Esophagus squamous epithelium (tissue), 5 donors: ENCODE measurements at places on chromosomes 4 and X.

- DNase-seq, result no peak
Observed at GRCh38 chr4:181261279-181261678, 981.9 kb upstream of the TENM3 start.

- DNase-seq, result no peak
Observed at GRCh38 chrX:107135049-107135964, 16.7 kb upstream of the RBM41 start.

- DNase-seq, result no peak
Observed at GRCh38 chr4:57093845-57094831, 16.0 kb downstream of the IGFBP7 start.

- no peak for DNase-seq
Observed at GRCh38 chrX:152428120-152428519, 23.0 kb downstream of the GABRA3 start.

- DNase-seq, result no peak
Observed at GRCh38 chr4:5712517-5712916, 1.5 kb downstream of the EVC start.

DNA sequence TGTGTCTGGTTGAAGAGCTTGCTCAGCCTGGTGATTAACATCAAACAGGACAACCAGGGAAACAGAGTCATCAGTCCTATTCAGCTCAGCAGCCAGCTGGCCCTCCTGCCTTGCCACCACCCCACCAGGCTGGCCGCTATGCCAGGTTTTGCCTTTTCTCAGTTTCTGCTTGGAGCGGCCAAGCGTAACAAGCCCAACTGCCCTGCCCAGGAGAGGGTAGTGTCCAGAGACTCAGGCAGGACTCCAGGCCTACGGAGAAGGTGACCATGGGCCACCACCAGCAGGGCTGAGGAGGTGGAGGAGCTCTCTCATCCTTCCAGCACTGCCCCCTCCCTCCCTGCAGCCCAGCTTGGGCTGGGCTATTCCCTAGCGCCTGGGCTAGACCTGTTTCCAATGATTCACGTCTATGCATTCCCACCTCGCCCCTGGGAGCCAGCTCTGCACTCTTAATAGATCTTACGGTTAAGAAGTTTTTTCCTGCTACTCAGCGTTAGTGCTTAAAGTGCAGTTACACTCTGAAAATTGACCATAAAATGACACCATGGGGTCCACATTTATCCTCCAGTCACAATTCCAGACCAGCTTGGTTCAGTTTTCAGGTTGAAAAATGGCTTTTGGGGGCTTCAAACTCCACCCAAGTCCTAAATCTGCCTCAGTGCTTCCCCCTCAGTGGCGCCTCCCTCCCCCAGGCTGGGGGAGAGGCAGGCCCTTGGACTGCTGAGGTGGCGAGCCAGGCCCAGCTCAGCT is 124.0 kb upstream of the PJA1 start:
- DNase-seq, result no peak

GRCh38 chr4:159137176-159137575 is 34.3 kb downstream of the RAPGEF2 start:
- DNase-seq, result no peak

- DNase-seq, result no peak
Observed at GRCh38 chrX:46820391-46821100, 16.3 kb upstream of the RP2 start.

DNA sequence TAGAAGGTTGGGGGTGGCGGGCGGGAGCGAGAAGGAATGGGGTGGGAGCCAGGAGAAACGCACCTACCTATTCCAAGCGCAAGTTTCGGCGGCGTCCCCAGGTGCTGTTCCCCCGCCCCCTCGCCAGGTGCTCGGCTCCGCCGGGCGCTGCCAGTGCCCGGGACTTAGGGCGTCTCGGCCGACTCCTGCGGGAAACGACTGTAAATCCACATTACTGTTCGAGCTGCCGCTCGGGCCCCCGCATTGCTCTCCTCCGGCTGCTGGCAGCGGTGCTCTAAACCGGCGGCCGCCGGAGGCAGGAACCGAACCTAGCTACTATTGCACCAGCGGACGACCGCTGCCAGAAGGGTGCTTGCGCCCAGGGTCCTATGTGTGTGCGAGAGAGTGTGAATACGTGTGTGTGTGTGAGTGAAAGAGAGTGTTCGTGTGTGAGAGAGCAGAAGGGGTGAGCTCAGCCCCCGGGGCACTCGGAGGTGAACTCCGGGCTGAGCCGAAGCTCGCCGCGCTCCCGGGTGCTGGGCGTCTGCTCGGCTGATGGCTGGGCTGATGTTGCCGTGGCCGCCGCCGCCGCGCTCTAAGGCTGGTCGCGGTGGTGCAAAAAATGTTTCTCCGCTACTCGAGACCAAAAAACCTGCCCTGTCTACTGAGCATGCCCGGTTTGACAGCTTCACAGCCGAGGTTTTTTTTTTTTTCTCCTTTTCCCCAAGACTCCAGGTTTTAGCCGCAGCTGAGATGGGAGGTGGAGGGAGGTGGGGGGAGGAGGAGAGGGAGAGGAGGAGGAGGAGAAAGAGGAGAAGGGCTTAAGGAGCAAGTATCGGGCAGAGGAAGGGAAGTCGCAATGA is 115.7 kb upstream of the TEX13C start:
- no peak for DNase-seq

GRCh38 chr4:165953181-165953580 is 80.1 kb downstream of the TLL1 start:
- DNase-seq, result no peak

DNA sequence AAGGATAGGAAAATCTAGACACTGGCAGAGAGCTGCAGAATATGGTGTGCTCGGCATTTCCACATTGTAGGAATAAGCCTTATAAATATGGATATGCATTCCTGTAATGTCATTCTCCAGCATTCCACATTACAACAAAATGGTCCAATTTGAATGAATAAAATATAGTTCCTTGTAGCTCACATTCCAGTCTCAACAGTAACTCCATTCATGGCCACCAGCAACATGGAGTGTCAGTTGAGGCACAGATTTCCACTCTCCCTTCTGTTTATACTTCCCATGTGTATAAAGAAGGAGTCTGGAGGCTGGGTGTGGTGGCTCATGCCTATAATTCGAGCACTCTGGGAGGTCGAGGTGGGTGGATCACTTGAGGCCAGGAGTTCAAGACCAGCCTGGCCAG is 84.5 kb downstream of the AASDH start:
- DNase-seq, result no peak

DNA sequence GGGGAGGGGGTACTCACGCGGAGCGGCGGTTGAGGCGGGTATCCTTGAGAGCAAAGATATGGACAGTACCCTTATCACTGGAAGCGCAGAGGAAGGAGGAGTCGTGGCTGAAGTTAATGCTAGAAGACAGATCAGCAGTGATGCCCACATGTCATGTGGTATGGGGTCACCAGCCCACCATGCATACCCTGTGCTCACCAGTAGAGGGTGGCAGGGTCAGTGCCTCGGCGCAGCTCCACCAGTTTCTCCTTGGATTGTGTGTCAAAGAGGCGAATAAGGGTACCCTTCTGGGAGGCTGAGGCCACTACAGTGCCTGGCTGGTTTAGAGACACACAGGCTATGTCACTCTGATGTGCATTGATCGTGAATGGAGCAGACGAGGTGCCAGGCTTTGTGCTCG is 1.5 kb upstream of the PRAF2 start:
- no peak for DNase-seq

DNA sequence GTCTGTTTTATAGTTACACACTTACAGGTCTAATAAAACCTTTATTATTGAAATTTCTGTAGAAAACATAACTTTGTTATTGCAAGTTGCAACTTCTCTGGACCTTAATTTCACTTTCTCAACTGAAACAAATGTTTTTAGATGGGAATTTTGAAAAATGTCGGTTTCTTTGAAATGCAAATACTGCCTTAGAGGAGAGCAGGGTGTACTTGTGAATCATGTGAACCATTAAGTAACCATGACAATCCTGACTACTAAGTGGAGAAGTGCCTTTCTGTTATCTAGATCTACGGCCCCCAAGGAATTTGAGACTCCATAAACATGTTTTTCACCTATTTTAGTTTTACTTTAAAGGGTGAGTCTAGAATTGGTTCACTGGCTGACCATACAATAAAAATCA is 8.5 kb upstream of the ARMCX2 start:
- no peak for DNase-seq

DNA sequence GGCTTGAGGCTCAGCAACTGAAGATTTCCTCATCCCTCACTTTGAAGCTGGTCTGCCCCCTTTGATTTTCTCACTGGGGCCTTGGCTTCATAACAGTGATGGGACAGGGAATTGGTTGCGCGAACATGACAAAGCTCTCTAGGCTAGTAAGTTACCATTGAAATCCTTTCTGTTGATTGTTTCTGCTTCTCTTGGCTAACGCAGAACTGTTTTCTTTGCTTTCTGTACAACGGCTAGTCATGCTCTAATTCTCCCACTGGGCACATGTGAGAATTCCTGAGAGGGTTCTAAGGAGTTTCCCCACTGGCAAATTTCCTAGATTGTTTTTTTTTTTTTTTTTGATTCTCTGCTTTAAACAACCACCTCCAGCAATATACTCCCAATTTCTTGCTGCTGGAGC is 738.6 kb downstream of the PCDH7 start:
- no peak for DNase-seq

DNA sequence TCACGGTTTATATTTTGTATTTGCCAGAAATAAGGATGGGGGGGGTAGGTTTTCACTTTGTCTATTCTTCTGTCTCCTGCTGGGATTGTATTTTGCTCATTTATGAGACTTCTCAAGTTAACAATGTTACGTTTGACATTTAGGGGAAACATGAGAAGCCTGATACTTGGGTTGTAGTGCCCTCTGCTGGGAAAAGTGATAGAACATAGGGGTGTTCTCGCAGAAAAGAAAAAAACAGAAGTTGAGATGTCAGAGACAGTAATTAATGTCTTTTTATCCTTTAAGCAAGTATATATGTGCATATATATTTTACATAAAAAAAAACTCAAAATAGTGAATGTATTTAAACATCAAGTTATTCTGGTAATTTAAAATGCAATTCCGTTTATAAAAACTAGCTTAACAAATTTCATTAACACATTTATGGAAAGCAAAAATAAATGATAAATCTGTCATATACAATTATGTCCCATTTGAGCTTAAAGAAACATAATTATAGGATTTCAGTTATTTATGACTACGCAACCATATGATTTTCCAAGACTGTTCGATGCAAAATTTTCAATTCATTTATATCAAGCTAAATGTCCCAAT is 46.0 kb upstream of the TMPRSS11F start:
- DNase-seq, result no peak

DNA sequence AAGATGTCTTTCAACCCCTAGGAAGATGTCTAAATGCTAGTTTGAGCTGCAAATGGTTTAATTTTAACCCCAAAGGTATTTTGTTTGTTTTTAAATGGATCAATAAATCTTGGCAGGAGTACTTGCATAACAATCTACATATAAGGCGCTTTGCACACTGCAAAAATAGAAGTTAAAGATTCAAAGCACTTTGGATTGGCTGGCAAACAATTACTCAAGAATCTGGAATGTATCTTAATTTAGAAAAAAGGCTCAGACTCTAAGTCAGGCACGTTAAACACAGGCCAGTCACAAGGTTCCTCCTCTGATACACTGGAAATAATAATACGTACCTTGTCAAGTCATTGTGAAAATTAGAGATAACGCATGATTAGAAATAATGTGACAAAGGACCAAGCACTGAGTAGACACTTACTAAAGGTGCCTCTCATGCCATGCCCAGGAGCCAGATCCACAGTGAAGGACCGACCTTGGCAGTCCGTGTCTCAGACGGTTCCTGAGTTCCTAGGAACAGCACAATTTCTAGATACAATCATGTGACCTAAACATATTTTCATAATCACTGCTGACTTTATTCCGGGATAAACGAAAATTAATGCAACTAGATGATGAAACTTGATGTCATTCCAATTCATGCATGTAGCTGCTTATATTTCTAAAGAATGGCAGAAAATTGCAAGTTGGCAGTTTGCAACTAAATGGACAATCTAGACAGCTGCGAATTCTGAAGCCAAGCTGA is 49.6 kb downstream of the PROM1 start:
- no peak for DNase-seq

DNA sequence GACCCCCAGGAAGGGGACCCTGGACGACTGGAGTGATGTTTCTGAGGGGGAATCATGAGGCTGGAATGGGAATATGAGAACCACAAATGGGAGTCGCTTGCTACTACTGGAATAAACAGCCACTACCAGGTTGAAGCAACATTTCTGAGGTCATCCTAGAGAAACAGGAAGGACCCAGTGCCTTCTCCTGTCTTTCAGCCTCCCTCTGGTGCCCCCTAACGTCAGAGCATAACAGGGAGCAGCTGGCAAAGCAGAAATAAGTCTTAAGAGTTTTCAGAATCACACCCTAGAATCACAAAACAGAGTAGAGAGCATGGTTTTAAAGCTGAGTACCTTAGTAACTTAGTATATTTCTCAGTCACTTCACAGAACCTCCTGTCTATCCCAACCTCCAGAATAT is 347.8 kb upstream of the PITX2 start:
- DNase-seq, result no peak

DNA sequence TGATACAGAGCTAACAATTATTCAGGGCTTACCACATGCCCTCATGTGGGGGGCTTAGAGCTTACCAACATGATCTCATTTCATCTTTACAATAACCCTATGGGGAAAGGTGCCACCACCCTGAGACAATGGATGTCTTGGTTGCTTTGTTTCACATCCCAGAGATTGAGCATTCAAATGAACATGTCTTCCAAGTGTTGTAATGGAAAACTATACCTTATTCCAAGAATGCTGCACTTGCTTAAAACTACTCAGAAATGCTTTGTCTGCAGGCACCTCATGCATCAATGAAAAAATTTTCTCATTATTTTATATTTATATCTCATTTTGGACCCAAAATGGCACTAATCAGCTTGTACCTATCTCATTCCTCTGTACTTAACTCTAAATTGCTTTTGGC is 34.6 kb downstream of the BCLAF3 start:
- no peak for DNase-seq

DNA sequence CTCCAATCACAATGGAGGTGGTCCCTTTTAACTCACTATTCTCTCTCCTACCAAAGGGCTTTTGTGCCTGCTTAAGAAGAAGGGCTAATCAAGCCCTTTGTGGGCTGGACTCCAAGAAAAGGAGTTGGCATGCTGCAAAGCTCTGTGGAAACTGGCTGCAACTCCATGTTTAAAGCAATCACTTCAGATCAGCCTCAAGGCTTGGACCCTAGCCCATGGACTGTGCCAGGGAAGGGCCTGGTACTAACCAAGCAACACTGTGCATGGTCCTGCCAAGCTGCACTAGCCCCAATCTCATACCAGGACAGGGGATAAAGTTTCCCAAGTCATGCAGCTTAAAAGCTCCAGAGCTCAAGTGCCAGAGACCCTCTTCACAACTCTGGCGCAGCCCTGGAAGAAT is 86.7 kb downstream of the ATP8A1 start:
- DNase-seq, result no peak

DNA sequence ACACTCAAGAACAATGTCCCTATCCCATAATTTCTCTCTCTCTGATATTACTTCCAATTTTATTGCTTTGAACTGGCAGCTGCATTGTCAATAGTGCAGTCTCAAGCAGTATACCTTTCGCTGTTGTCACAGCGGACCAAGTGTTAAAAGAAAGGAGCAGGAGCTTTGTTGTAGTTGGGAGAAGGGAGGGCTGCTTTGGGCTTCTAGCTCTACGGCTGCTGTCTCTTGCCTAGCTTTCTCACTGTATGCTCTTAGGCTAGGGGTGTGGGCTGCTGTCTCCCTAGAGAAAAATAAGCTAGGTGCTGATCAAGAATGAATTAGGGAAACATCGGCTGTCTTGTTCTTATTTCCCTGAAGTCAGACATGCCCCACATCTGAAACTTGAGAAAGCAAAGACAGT is 52.5 kb downstream of the TRPC5OS start:
- no peak for DNase-seq
